ENCODE measurements at places on chromosomes 11 and 22. TPM values are rescaled to one million over a fixed set of nuclear protein-coding genes. Genes with fewer than 3 reads are reported as not detected.

Gene OR6X1
- total RNA-seq, result not detected

Gene F2
- total RNA-seq, result not detected

DNA sequence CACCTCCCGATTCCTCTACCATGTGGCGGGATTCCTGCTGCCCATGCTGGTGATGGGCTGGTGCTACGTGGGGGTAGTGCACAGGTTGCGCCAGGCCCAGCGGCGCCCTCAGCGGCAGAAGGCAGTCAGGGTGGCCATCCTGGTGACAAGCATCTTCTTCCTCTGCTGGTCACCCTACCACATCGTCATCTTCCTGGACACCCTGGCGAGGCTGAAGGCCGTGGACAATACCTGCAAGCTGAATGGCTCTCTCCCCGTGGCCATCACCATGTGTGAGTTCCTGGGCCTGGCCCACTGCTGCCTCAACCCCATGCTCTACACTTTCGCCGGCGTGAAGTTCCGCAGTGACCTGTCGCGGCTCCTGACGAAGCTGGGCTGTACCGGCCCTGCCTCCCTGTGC, 10.5 kb downstream of the CXCR5 start:
- no peak for DNase-seq

GRCh38 chr22:41274856-41275255, 11.1 kb downstream of the RANGAP1 start:
- no peak for DNase-seq

Gene MFNG
- total RNA-seq, result 2.4 TPM

DNA sequence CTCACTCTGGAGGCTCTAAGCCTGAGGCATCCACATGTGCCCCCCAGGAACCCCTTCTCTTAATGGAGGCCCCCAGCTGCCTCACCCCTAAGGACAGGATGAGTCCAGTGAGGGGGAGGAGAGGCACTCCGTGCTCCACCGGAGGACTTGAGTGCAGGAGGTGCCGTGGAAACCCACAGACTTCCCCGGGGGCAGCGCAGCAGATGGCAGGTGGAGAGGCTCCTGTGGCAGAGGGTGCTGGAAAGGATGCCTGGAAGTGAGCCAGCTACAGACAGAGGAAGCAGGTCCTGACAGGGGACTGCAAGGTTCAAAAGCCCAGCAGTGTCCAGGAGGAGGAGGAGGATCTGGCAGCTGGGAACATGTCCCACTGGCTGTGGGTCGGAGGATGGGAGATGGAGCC, 1384.0 kb downstream of the TBC1D22A start:
- DNase-seq, result no peak

DNA sequence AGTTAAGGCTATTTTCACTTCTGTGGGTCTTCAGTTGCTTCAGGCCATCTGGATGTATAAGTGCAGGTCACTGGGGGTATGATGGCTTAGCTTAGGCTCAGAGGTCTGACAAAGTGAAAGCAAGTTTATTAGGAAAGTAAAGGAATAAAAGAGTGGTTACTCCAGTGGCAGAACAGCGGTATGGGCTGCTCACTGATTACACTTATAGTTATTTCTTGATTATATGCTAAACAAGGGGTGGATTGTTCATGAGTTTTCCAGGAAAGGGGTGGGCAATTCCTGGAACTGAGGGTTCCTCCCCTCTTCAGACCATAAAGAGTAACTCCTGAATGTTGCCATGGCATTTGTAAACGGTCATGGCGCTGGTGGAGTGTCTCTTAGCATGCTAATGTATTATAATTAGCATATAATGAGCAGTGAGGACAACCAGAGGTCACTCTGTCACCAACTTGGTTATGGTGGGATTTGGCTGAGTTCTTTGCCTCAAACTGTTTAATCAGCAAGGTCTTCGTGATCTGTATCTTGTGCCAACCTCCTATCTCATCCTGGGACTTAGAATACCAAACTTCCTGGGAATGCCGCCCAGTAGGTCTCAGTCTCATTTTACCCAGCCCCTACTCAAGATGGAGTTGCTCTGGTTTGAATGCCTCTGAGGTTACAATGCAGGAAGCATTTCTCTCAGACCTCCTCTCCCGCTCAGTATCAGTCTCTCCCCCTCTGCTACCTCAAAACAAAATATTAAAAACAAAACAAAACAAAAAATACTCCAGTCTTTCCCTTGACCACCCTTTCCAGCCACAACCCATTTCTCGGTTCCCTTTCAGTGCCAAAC, 106.6 kb upstream of the SLC22A12 start:
- no peak for DNase-seq

DNA sequence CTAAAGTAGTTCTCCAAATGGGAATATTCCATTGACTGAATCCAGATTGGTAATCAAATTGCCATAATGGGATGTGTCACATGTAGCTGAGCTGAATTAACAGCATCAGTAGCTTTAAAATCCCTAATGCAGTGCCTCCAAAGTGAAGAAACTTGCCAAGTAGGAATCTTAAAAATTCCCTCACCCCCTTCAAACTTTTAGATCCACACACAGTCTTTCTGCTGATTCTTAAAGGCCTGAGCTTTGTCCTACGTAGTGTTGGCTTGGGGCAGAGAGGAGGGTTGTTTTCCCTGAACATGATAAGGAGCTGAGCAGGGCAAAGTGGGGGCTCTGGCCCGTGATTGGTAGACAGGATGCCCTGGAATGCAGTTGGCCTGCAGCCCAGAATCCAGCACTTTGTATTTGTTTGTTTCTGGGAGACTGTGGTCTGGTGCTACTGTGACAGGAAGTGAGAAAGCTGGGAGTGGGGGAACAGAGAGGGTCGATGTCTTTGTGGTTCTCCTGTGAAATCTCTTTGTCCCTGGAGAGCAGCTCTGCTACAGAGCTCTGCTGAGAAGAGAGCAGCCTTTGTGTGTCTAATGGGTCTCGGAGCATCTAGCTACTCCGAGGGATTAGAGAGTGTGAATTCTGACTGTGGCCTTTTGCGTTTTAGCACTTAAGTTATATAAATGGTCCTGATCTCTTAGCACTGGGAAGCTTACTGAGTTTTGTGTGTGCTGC, 16.9 kb downstream of the CTNND1 start:
- DNase-seq, result peak; percentile 98

GRCh38 chr11:47148903-47149531, 27.7 kb downstream of the ARFGAP2 start:
- DNase-seq, result no peak

DNA sequence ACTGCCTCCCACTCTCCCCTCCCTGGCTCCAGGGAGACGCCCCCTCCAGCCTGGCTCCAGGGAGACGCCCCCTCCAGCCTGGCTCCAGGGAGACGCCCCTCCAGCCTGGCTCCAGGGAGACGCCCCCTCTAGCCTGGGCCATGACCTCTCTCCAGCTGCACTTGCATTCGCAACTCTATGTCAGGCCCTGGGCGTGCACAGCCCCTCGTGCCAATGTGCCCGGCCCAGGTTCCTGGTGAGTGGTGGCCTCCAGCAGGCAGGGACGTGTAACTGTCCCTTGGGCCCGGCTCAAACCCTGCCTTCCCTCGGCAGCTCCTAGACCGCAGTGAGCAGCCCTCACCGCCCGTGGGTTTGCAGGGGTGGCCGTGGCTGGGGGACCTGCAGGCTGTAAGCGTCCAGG, 6.9 kb downstream of the MUC6 start:
- no peak for DNase-seq

DNA sequence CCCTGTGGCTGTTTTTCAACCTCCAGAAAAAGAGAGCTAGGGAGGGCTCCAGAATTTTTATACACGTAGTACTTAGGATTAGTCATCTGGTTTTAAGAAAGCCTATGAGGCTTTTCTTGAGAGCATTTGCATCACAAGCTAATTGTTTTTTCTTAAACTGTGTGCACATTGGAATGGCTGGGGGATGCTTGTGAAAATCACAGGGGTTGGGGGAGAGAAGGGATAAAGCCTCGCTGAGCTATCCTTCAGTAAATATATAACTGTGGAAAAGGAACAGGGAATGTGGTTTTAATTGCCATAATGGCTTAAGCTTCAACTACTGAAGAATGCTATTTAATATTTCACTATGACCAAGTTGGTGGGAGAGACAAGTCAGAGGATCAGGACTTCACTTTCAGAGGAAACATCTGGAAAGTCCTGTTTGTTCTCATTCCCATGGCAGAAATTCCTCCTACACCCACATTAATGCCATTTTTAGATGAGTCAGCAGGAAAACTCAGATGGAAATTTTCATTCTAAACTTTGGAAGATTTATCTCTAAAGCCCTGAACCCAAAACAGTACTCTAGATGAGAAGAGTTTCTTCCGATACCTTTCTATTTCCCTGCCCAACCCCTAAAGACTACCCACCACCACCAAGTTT, 591.3 kb downstream of the LRRC4C start:
- peak; percentile 64 for DNase-seq

- no peak for DNase-seq
Measured at GRCh38 chr11:73869332-73869949, 7.2 kb downstream of the COA4 start.

DNA sequence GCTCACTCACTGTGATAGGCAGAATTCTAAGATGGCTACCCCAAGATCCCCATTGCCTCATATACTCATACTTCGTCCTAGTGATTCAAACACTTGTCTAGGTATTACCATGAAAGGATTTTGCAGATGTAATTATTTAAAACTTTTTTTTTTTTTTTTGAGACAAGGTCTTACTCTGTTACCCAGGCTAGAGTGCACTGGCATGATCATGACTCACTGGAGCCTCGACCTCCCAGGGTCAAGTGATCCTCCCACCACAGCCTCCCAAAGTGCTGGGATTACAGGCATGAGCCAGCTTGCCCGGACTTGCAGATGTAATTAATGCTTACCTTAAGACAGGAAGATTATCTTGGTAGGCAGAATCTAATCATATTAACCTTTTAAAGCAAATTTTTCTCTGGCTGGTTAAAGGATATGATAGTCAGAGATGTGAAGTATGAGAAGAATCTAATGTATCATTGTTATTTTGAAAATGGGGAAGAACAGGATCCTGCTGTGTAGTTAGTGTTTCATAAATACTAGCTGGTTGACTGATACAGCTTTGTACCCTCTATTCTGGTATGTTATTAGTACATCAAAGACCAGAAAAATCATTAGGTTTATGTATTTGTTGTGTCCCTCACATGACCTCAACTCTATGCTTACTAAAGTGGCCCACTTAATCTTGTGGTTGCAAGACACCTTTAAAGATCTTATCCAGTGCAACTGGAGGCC, 35.5 kb downstream of the C2CD3 start:
- DNase-seq, result no peak

GRCh38 chr11:68574308-68574707, 110.0 kb upstream of the GAL start:
- no peak for DNase-seq
